ENCODE measurements at places on chromosomes 3 and 15.

DNA sequence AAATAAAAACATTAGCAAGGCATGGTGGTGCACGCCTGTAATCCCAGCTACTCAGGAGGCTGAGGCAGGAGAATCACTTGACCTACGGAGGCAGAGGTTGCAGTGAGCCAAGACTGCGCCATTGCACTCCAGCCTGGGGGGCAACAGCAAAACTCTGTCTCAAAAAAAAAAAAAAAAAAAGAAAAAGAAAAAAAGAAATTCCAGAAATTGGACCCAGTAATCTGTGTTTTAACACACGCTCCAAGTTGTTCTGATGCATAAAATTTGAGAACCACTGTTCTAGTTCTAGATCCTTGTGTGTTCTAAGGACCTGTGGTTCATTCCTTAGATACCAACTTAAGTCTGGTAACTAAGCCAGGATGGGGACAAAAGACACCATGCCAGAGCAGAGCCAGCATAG, 2.6 kb downstream of the PARP6 start:
- no peak for DNase-seq

GRCh38 chr3:195386739-195387138, 56.1 kb downstream of the ACAP2 start:
- no peak for DNase-seq

GRCh38 chr3:160210341-160210740, 14.9 kb upstream of the C3orf80 start:
- DNase-seq = no peak

- peak; percentile 56 for DNase-seq
These were observed 125.5 kb downstream of the GADL1 start for GRCh38 chr3:30768703-30769550.

- peak; percentile 23 for DNase-seq
These were observed 1.8 kb downstream of the BCL6 start for GRCh38 chr3:187743195-187744141.

All from CD4-positive, alpha-beta memory T cell (primary cell).